ENCODE measurements at places on chromosomes 1 and 21.

DNA sequence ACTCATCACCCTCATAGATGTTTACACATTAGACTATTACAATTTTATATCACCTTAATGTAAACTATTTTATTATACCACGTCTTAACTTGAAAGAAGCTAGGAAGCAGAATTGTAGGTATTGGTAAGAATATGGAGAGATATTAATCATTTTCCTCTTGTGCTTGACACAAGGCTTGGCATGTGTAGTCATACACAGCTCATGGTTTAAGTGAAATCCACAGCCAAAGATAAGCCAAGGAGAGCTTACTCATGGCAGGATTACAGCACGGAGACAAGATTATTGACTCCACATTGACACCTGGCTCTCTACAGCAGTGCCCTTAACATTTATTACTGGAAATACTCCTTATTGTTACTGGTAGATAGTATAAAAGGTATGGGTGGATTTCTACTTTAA is 68.4 kb upstream of the ADGRL4 start:
- no peak for DNase-seq

- DNase-seq: no peak
Measured at GRCh38 chr1:28526886-28527285, 21.0 kb downstream of the RCC1 start.

GRCh38 chr1:70319750-70320149 is 34.8 kb downstream of the ANKRD13C start:
- DNase-seq: no peak

- no peak for DNase-seq
Measured at GRCh38 chr1:248372394-248372793, 3.2 kb upstream of the OR2T6 start.

DNA sequence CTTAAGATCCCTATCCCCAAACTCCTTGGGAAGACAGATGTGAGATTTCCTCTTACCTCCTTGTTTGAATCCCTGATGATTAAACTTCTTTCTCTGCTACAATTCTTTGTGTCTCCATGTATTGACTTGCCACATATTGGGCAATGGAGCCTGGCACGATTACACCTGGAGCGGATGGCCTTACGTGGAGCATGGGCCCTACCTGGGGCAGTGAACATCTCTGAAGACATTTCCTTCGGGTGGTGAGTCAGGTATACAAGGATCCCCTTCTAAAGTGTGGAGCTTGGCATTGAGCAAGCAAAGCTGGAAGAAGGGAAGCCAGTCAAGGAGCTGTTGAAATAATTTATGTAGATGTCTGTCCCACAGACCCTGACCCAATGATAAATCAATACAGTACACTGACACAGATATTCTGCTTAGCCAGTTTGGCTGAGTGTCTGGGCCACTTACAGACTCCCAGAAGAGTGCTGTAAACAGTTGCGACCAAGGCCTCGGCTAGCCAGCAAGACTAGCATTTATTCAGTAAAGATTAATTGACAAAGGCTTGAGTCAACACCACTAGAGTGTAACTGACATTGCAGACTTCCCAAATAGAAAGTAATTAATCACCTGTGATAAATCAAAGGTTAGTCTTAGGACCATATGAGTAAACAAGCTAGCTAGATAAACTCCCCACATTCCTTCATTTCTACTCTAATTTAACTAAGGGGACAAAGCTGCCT is 83.1 kb upstream of the KCNK1 start:
- DNase-seq: no peak

DNA sequence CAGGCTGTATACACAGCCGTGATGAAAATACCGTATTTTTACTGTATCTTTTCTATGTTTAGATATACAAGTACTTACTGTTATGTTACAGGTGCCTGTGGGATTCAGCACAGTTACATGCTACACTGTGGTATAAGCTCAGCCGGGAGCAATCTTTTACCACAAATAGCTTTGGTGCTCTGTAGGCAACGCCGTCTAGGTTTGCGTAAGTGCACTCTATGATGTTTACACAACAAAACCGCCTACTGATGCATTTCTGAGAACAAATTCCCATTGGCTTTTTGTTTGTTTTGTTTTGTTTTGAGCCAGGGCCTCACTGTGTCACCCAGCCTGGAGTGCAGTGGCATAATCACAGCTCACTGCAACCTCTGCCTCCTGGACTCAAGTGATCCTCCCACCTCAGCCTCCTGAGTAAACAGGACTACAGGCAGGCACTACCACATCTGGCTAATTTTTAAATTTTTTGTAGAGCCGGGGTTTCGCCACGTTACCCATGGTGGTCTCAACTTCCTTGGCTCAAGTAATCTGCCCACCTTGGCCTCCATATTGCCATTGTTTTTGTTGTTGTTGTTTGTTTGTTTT is 81.0 kb downstream of the SCCPDH start:
- DNase-seq: no peak

- DNase-seq: no peak
Measured at GRCh38 chr1:169091480-169091941, 15.0 kb upstream of the ATP1B1 start.

- no peak for DNase-seq
Measured at GRCh38 chr21:44919913-44920693, 596 bp downstream of the ITGB2 start.

DNA sequence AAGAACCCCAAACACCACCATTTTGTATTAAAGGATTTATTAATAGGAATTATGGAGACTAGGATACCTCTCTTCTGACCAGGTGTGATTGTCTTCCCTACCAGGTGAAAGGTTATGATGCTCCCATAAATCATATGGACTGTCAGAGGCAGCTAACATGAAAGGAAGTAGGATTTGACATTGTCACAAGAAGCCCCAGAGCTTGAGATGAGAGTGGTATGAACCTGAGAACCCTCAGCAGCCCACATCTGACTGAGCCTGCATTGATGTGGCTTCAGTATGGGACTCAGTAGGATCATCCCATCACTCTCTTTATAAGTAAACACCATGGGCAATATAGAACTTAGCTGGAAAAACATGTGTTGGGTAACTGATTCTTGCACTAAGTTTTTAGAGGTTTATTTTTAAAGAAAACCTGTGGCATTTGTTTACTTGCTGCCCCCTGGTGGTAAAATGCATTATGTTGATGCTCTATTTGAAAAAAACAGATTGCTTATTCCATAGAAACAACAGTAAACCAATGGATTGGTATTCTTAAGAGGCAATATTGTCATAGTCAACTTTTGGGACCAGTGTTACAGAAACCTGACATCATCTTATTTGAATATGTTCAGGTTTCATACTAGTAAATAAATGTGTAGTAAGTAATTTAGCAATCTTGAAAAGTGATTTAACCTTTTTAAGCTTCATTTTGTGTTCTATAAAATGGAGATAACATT is 16.6 kb upstream of the CACYBP start:
- DNase-seq: peak; percentile 8

GRCh38 chr1:27563591-27564471 is 40.1 kb downstream of the AHDC1 start:
- no peak for DNase-seq

DNA sequence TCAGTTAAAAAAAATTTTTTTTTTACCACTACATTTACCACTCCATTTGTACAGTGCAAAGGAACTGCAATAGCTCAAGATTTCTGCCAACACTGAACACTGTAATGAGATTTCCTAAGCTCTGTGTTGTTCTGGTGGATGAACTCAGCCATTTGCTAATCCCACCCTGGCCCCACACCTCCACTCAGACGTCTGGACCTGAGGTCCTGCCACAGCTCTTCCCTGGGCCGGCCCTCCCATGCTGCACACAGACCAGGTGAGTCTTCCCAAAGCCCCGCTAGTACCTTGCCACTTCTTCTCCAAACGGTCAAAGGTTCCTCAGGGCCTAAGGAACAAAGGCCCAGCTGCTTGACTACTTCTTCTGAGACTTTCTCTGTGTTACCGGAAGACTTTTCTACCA is 56.4 kb downstream of the SLC45A1 start:
- no peak for DNase-seq

DNA sequence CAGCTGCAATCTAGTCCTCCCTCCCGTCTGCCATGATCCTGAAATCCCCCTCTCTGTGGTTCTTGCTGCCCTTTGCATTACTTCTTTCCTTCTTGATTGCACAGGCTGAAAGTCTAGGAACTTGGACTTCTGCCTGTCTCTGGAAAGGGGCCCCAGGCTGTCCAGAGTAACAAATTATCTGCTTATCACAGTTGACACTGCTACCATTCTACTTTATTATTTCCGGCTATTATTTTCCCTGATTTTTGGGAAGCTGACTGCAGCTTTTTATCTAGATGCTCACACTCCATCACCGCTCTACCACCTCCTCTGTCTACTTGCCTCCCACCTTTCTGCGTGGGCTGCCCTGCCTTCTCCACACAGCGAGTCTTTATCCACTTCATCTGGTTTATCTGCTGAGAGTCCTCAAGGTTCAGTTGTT is 202.1 kb upstream of the PLXNA2 start:
- DNase-seq: no peak

DNA sequence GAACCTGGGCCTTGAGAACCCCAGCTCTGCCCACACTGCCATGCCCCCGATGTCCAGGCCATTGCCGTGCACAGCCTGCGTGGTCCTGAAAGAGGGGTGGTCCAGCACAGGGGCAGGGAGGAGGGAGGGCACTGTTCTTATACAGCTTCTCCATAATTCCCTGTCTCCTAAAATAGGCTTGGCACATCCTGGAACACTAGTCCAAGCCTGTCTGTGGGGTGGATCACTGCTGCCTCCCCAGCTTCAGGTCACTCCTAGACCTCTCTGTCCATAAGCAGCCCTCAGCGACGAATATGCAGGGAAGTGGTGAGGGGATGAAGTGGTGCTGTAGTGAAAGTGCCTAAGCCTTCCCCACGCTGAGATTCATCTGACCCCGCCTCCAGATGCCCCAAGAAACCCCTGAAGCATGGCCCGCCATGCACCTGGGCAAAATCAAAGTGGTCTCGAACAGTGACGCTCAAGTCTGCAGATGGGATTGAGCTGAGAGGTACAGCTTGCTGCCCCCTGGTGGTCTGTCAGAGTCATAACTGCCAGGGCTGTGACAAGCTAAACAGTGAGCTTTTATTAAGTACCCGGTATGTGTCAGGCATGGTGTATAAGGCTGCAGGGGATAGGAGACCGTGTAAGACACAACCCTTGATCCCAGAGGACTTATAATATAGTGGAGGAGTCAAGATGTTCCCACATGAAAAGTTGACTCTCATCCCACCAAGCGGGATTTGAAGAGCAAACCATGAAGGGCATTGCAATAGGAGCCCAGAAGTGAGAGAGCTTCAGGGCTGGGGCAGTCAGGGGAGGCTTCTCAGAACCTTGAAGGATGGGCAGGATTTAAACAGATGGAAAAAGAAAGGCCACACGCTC is 66.6 kb downstream of the FAM163A start:
- DNase-seq: peak; percentile 27

DNA sequence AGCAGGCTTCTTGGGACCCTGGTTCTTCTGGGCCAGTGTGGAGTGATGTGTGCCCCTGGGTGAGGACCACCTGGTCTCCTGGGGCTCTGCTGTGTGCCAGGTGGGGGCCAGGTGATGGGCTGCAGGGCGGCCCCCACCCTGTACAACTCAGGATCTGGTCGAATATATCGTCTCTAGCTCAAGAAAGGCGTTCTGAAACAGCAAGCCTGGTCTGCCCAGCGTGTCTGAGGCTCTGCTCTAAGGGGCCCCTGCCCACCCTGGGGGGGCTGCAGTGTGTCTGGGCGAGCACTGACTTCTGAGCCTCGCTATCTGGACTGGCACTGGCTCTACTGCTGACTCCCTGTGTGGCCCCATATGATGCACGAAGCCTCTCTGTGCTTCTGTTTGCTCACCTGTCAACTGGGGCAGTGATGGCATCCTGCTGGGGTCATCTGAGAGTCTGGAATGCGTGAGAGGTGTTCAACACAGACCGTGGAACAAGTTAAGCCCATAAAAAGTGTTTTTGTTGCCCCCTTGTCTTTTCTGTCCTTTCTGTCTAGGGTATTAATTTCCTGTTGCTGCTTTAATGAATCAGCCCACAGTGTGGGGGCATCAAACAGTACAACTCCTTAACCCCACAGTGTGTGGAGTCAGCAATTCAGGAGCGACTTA is 56.0 kb upstream of the TRAPPC10 start:
- no peak for DNase-seq

- DNase-seq: no peak
Measured at GRCh38 chr1:154883919-154884868, 14.1 kb upstream of the KCNN3 start.

DNA sequence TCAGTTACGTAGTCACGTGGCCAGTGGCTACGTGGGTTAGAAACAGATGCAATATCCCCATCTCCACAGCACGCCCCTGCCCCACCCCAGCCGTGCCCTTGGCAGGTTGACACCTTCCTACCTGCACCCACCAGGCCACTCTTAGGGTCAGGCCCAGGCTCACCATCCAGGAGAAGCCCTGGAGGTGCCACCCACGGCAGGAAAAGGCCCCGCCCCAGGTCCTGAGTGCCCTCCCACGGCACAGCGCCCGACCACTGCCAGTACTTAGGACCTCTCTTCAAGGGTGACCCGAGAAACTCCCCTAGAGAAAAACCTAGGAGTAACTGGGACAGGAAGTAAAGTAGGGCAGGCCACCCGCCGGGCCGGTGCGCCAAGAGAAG is 1.5 kb downstream of the C1orf35 start:
- DNase-seq: no peak

- DNase-seq: no peak
Measured at GRCh38 chr1:92343061-92343460, 44.2 kb downstream of the RPAP2 start.

GRCh38 chr1:81549588-81550127 is 251.1 kb upstream of the ADGRL2 start:
- DNase-seq: no peak

DNA sequence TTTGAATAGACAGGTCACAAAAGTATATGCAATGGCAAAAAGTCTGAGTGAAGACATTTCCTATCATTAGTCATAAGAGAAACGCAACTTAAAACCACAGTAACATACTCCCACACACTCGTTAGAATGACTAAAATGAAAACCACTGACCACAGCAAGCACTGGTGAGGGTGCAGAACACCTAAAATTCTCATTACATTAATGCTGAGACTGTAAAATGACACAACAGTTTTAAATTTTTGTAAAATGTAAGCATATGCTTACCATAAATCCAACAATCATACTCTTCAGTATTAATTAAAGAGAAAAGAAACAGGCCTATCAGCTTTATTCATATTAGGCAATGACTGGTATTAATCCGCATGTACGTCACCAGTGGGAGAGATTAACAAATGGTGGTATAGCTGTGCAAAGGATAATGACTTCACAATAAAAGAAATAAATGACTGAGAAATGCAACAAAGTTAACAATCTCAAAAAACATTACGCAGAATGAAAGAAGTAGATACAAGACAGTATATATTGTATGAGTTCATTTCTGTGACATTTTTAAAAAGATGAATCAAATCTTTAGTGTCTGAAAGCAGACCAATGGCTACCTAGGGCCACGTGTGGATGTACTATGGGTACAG is 253.5 kb downstream of the AKT3 start:
- no peak for DNase-seq

DNA sequence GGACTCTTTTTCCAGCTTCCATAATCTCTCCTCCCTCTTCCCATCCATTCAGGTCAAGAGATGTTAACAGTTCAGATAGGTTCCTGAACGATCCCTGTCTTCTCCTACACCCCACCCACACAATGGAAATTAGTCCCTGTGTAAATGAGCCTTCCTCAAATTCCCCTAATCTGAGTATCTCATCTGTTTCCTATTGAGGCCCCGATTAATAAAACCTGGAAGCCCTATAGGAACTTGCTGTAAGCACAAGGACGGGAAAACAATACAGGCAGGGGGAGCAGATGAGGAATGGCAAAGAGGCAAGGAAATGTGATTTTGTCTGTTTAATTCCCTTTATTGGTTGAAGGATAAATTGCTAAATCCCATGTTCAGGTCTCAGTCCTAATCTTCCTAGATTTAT is 7.1 kb upstream of the GPX7 start:
- DNase-seq: no peak

GRCh38 chr1:36115931-36116330 is 9.1 kb downstream of the COL8A2 start:
- no peak for DNase-seq
